ENCODE measurements at places on chromosomes 5 and 9.

DNA sequence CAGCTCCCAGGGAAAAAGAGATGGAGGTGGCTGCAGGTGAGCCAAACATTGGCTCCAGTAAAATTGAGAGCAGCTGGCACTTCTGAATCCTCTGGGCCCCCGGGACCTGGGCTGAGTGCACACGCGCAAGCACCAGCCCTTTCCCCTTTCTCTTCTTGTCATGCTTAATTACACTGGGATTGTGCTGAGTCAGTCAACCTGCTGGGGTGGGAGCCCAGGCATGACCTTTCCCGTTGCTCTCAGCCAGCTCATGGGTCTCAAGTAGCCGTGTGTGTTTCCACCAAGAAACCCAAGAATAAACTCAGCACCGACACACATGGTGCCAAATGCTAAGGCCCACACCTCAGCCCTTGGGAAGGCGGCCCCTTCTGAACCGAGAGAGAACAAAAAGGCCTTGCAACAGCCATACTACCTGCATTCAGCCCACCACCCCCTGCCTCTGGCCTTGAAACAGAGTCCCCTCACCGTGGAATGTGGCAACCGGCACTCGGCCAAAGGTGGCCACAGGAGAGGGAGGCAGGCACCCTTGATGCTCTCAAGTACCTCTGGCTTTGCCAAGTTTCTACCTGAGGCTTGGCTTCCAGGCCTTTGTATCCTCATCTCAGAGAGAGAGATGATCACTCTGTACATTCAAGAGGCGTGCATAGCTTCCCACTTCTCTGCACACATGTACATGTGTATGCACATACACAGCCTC lies 28.1 kb downstream of the SLIT3 start:
- no peak for DNase-seq

DNA sequence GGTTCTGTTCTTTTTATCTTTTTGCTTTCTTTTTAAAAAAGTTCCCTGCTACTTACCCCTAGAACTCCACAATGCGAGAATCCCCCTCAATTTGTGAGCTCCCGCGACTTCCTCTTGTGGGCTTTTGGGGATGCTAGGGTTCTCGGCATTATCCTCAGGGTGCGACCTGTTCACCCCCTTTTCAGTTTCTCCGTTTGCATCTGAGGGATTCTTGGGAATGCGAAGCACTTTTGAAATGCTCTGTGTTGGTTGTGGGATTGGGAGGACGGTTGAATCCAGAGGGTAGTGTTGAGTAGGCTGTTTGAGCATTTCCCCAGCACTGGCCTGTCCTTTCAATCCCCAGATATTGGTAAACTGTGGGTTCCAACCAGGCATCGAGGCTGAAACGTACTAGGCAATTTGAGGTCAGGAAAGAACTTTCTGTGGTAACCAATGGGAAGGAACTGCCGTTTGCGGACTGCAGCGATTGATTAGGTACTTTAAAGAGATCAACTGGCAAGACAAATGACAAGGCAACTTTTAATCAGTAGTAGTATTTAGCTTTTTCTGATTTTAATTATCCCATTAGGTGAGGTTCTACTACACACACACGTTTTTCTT lies 415 bp downstream of the XRCC4 start:
- peak; percentile 43 for DNase-seq

DNA sequence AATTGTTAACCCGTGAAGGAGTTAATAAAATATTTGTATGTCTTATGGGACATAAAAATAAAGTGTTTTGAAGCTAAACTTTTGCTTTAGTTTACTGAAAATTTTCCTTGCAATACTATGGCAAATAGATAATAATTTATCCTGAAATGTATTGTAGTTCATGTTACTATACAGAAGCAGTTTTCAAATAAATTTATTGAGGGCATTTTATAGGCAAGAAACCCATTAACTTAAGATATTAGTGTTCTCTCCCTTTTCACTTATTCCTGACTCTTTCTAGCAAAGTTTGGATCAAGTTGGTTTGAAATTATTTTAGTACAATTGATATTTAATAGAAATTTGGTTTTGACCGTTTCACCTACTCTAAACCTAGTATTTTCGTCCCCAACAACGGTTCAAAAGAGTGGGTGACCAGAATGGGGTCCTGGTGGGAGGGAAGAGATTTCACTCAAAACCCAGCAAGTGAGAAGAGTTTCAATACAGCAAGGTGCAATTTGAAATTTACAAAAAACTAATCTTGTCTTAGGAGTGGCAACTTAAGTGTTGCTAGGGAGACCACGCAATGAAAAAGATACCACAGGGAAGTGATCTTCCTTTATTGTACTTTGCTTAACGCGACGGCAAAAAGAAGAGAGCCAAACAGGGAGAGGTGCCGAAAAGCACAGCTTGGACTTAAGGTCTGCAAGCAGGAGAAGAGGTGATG lies 28.4 kb downstream of the NR2F1 start:
- no peak for DNase-seq

GRCh38 chr9:115882911-115883310 lies 270.7 kb upstream of the PAPPA start:
- peak; percentile 38 for DNase-seq
